ENCODE measurements at places on chromosomes 7 and 10.

GRCh38 chr10:77045085-77045484, 592.5 kb downstream of the KCNMA1 start:
- DNase-seq: no peak

DNA sequence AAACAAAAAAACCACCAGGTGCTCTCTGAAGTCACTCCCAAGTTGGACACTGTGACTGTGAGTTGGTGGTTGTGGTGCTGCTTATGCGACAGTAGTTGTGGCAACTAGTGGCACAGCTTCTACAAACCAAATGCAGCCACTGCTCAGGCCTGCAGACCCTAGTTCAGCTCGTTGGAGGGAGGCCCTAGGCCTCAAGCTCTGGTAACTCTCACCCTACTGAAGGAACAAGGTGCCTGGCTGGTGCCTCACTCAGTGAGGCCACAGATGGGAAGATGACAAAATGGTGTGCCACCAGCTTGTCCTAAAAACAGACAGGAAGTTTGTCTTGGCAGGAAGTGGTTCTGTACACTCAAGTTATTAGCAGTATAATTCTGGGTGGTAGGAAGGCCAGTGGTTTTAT, 45.3 kb upstream of the RAPGEF5 start:
- no peak for DNase-seq

GRCh38 chr7:142790056-142790455, 19.3 kb downstream of the PRSS2 start:
- no peak for DNase-seq

DNA sequence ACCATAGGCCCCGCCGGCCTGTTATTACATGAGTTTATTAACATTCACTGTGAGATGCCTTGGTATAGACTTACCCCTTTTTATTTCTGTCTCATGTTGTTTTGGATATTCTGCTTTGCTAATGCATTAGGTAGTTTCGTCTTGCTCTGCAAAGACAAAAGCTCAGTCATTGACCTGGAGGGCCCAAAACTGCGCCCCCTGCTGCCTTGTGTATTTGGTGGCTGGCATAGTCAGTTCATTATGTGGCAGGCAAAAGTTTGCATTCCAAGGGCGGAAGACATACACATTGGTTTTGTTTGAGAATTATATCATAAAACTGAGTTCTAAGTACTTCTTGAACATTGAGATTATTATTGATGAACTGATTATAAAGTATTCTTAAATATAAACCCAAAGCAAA, 372.5 kb downstream of the SDK1 start:
- no peak for DNase-seq

DNA sequence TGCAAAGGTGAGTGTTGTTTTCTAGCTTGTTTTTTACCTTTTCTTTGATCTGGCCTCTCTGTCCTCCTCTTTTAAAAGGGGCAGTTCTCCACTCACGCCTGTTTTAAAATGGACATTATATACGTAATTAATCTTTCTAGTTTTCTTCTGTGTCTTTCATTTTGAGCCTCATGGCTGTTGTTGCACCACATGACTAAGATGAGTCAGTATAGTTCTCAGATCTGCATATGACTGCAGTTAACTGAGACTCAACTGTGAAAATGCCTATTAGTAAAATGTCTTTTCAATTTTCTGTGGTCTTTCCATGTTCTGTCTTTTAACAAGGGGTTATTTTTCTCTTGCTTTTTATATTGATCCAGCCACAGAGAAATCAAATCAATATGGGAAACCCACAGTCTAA, 296.1 kb downstream of the CDK14 start:
- DNase-seq: no peak

- peak; percentile 87 for DNase-seq
Observed at GRCh38 chr10:119211176-119211575, 3.8 kb downstream of the GRK5 start.

GRCh38 chr7:3995187-3995586, 686.9 kb upstream of the FOXK1 start:
- no peak for DNase-seq

DNA sequence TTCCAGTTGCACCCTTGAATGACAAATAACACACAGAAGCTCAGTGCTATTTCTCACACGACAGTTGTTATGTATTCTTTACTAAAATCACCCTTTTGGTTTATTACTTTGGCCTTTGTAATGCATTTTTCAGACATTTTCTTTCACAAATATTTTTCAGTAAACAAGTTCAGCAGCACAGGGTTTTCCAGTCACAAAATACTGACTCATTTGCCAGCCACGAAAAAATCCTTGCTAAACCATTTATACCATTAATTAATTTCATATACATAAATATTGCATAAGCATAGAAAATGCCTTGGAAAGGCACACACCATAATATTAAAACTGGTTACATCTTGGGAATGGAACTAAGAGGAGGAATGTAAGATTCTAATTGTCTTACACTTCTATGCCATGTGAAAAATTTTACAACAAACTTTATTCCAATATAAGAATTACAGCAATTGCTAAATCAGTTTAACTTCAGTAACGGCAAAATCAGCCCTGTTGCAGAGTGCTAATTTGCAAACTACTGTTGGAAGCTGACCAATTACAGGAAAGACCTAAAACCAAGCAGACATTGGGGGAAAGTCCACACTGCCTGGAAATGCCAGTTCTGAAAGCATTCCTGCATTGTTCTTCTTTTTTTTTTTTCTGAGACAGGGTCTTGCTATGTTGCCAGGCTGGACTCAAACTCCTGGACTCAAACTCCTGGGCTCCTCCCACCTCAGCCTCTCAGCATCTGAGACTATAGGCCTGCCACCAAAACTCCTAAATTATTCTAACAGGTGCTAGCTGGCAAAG, 31.6 kb upstream of the PBLD start:
- DNase-seq: no peak

GRCh38 chr7:125828153-125828700, 898.6 kb upstream of the POT1 start:
- no peak for DNase-seq

DNA sequence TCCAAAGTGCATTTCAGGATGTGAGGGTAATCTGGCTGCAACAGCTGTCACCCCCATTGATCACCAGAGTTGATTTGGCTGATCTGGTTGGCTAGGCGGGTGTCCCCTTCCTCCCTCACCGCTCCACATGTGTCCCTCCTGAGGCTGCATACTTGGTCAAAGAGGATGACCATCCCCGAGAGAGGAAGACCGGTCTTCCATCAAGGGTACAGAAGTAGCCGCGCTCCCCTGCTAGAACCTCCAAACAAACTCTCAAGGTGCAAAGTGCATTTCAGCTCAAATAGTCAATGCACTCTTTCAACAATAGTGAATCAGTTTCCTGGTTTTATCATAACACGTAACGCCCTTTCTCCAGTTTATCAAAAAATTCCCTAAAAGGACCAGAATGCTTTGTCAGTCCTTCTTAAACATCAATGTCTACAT, 44.6 kb downstream of the CARD11 start:
- no peak for DNase-seq

Data from BJ (cell line).